Putamen (tissue), 1 donor: ENCODE measurements at places on chromosomes 4 and X.
A peak's percentile ranks its signal among the peaks of the same experiment; 100 is the strongest.

GRCh38 chr4:79561751-79562150 lies 153.7 kb upstream of the GK2 start:
- DNase-seq = no peak

DNA sequence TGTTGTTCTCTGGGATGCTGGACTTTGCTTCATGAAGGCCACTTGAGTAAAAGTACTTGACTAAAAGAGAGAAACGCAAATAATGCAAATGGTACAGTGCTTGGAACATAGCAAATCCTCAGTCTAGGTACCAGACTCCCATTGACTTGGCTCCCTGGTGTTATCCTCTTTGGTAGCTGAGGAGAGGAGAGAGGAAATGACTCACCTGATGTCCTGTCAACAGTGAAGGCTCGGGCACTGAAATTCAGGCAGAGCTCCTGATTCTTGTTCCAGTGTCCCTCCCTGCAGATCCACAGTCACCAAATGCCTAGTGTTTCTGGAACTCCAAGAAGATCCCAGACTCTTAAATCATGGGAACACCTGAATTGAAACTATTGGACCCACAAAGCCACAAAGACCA lies 22.5 kb upstream of the TCEAL4 start:
- DNase-seq = no peak

DNA sequence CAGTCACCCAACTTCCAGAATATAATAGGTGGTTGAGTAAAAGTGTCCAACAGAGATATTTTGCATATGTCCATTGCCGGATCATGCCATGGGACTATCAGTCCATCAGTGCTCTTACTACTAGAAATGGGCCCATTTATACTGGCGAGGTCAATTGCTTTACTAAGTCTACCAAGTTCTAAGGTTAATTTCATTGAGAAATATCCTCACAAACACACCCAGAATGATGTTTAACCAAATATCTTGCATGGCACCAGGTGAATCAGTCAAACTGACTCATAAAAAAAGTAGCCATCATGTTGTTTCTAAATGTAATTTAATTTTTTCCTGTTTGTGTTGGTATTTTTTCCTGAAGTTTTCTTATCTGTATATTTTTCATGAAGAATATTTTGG lies 1217.0 kb downstream of the RAPGEF2 start:
- no peak for DNase-seq

- no peak for DNase-seq
Measured at GRCh38 chr4:7110546-7110945, 42.7 kb upstream of the GRPEL1 start.

- DNase-seq = no peak
Measured at GRCh38 chr4:103887191-103887590, 167.4 kb upstream of the TACR3 start.

GRCh38 chr4:3703677-3704521 lies 62.3 kb upstream of the ADRA2C start:
- DNase-seq = peak; percentile 64

- no peak for DNase-seq
Measured at GRCh38 chr4:40177591-40177990, 19.2 kb upstream of the RHOH start.

- peak; percentile 59 for DNase-seq
Measured at GRCh38 chr4:71322425-71322824, 16.4 kb upstream of the SLC4A4 start.
